ENCODE measurements at places on chromosomes 5 and 9.

DNA sequence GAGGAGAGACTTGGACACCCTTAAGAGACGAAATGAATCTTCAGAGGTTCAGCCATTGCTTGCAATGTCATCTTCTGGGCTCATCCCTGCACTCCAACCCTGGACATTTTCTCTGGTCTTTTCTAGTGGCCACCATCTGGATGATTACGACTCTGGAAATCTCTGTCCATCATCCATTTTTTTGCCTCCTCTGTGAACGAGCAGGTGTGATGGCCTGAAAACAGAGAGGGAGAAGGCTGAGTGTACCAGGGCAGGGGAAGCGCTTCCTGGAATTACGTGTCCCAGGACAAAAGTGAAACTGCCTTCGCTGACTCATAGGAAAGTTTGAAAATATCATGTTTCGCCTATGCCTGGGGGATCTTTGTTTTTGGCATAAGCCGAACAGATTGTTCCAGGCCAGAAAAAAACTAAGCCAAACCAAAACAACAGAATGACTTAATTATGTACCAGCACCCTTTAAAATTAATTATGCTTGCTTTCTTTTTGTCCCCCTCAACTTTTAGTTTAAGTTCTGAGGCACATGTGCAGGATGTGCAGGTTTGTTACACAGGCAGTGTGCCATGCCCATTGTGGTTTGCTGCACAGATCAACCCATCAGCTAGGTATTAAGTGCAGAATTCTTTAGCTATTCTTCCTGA, 31.9 kb downstream of the ANKRD33B start:
- DNase-seq, result no peak

GRCh38 chr5:136000932-136001331, 27.9 kb upstream of the TGFBI start:
- no peak for DNase-seq

- no peak for DNase-seq
Observed at GRCh38 chr5:34682926-34683623, 26.9 kb downstream of the RAI14 start.

DNA sequence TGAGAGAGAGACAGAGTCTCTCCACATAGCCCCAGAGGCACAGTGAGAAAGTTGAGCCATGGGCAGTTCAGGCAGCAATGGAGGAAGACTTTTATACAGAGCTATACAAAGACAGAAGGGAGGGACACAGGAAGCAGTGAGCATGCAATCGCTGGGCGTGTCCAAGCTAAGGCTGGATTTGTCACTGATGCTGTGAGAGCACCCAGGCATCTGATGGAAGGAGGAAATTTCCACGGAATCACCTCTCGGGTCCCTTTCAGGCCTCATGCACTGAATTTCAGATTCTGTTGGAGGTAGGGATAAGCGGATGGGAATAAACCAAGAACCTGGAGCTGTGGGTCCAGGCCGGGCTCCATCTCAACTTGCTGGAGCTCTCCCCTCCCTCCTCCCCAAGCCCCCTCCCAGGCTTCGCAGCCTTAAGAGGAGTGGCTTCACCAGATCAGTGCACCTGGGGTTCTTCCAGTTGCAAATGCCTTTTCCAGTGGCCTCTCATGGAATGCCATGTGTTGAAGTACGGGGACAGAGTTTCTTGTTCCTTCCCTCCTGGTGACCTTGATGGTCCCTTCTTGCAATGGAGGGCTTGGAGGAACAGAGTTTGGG, 114.8 kb upstream of the ALDH1B1 start:
- no peak for DNase-seq

- no peak for DNase-seq
Observed at GRCh38 chr5:34899066-34899465, 16.2 kb downstream of the RAD1 start.

- no peak for DNase-seq
Observed at GRCh38 chr5:167426501-167426900, 864.9 kb upstream of the WWC1 start.

DNA sequence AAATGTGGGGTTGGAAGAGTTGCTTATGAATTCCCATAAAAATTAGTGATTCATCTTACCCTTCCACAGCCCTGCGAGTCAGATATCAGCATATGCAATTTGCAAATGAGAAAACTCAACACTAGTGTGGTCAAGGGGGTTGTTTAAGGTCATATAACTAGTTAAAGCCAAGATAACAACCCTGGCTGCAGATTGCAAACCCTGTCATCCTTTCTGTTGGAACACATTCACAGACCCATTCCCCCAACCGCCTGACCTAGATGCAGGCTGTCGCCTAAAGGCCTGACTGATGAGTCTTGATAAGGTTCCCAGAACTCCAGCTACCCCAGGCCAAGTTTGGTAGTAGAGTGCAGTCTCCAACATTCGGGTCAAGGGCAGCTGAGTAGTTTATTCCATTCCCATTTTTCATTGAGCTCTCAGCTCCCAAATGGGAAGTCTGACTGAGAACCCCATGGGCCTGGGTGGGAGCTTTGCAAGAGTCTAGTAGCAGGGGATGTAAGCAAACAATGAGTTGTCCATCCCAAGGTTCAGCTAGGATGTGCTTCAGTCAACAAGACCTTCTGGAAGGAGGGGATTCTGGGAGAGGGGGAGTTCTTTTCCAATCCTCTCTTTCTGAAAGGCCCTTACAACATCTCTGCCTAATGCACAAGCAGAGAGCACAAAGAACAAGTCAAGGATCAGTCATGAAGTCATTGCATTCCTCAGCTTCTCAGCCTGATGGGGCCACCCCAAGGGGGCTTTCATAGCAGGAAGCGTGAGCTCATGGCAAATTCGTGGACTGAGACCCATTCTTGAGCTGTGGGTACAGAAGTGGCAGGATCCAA, 40.3 kb downstream of the ADAM19 start:
- no peak for DNase-seq

GRCh38 chr5:136149891-136150290, 17.2 kb downstream of the SMAD5 start:
- no peak for DNase-seq

DNA sequence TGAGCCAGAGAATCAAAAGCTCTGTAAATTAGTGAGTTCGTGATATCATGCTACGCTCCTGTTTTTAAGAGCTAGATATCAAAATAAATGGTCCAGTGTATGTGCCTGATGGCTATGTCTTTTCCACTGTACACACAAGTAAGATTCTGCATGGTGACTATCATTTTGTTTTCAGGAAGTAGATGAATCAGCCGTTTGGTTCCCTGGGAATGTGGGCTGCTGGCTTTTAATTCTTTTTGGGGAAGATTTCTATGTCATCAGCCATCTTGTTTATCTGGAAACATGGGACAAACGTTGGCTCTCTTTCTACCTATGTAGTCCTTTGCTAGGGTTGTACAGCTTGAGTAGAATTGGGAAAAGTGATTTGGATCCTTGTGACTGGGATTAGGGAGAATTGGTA, 126.7 kb downstream of the GRIA1 start:
- no peak for DNase-seq

DNA sequence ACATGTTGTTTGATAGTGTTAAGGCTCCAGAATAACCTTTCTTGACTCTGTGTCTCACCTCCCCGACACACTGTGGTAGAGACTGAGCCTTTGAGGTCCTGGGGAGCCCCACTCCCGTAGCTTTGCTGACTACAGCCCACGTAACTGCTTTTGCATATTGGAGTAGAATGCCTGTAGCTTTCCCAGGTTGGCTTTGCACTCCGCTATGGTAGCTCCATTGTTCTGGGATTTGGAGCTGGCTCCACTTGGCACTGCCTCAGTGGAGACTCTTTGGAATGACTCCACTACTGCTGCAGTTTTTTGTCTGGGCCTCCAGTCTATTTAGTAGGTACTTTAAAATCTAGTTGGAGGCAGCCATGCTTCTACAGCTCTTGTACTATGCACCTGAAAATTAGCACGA, 56.2 kb upstream of the ANXA1 start:
- no peak for DNase-seq

DNA sequence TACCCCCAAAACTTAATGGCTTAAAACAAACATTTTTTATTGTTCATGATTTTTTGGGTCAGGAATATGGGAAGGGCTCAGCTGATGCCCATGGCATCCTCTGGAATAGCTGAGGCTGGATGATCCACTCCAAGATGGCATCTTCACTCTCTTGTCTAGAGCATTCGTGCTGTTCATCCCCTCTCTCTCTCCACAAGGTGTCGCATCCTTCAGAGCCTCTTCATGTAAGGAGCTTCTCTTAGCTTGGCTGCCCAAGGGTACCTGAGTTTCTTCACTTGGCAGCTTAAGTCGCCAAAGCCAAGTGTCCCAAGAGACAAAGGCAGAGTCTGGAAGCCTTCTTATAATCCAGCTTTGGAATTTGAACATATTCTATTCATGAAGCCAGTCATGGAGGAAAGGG, 294.7 kb downstream of the CHSY3 start:
- DNase-seq, result no peak

DNA sequence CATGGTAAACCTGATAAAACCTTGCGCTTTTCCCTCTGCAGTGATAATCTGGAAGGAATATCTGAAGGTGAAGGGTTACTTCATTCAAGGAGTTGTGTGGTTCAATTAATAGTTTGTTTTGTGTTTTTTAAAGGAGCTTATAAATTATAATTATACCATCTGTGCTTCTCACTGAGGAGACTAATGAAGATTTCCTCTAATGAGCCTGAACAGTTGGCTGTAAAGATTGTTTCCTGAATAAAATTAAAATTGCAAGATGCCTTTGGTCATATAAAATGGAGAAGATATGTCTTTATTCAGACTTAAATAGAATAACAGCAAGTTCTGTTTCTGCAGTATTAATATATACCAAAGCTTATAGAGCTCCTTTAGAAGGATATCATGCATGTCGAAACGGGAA, 59.9 kb downstream of the GAPVD1 start:
- DNase-seq, result no peak

GRCh38 chr5:88716101-88716500, 166.9 kb downstream of the MEF2C start:
- no peak for DNase-seq

- DNase-seq, result no peak
Observed at GRCh38 chr9:89850631-89851325, 246.0 kb downstream of the GADD45G start.

- no peak for DNase-seq
Observed at GRCh38 chr9:78826527-78826926, 529.6 kb downstream of the PSAT1 start.

GRCh38 chr9:72917892-72918509, 34.9 kb downstream of the ALDH1A1 start:
- no peak for DNase-seq

DNA sequence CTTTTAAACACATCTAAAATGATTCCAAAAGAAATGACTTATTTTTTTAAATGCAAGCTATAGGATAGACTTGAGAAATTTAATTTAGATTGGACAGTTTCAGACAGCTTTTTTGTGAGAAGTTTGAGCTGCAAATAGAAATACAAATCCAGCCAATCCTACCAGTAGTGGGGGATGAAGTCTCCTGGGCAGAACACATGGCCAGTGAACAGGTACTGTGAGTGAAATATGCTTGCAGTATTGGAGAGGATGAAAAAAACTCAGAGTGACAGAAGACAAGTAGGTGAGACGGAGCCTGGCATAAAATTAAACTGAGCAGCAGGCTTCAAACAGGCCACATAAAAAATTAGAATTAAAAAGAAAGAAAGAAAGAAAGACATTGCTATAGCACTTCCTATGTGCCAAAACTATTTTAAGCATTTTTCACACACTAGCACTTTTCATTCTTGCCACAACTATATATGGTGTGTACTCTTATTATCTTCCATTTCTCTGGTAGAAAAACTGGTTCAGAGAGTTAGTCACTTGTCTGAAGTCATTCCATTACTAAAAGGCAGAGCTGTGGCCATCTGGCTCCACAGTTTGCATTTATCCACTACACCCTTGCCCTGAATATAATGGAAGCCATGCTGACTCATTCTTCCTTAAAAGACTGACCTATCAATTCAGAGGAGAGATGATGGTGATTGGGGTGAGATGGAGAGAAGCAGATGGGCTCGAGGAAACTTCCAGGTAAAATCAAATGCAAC, 310.2 kb upstream of the CTNND2 start:
- no peak for DNase-seq

- no peak for DNase-seq
Observed at GRCh38 chr5:61670941-61671340, 338.9 kb downstream of the ZSWIM6 start.

- peak; percentile 44 for DNase-seq
Observed at GRCh38 chr9:37408933-37409710, 13.4 kb upstream of the GRHPR start.

DNA sequence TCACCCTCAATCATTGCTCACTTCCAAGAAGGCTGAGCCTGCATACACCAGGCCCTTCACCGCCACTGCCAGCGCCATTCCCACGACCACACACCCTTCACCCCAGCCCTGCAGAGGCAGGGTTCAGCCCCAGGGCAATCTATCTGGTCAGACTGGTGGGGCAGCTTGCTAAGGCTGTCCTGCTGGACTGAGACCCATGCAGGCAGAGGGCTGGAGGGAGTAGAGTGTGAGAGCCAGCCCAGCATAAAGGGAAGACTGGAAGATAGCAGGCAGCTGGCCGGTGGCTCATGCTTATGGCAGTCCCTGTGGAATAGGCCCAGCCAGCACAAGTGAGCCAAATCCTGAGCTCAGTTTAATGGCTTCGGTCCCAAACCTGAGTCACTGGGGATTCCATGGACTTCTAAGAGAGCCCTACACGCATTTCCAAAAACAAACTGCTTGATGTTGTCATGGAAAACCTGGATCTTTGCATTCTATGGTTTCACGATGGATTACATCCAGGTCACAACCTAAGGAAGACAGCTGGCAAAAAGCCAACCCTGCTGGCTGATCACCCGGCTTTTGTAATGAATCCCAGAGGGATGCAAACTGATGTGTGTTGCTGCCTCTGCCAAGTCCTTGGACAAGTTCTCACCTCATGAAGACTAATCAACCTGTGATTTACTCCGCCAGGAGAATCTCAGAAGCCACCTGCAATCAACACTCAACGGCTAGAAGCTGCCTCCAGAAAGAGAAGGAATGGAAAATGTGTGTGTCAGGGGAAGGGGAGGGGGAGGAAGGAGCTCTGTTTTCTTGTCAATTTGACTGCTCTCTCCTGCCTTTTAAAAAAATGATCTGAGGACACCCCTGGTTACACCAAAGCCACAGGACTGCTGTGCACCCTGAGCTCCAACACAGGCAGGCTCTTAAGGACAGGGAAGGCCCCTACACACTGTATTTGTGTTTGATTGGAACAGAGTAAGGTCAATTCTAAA, 143.6 kb downstream of the LHFPL2 start:
- DNase-seq, result no peak
